ENCODE measurements at places on chromosomes 11 and 22.

GRCh38 chr11:2219318-2220017 lies 47.9 kb upstream of the TH start:
- no peak for DNase-seq

DNA sequence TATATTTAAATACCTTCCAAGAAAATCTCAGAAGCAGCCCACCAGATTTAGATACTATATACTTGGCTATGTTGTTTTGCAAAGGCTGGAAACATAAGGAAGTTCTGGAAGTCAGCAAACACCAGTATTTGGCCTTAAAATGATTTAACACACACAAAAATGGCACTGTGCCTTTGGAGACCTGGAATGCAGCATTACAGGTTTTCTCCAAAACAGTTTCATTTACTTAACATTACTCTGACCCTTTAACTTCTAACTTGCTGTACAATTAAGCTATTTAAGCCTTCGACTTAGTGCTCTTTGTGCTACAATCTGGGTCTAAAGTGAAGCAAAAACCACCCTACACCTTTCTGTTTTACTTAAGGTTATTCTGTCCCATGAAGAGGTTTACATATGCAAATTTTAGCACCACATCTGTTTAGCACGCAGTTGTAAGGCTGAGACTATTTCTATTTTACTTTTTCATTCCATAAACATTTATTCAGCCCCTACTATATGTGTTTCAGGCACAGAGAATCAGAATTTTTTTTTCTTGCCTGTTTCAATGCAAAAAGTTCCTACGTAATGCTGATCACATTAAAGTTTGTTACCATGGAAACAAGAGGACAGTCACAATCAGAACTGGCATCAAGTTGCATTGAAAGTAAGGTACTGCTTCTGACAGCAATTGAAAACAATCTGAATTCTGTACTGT lies 70.3 kb downstream of the MAML2 start:
- no peak for DNase-seq

- DNase-seq = no peak
These were observed 48.0 kb downstream of the MCHR1 start for GRCh38 chr22:40727070-40727963.

- DNase-seq = no peak
These were observed 354.4 kb downstream of the SOX6 start for GRCh38 chr11:16001899-16002426.

GRCh38 chr22:47375621-47376321 lies 613.3 kb downstream of the TBC1D22A start:
- DNase-seq = no peak

DNA sequence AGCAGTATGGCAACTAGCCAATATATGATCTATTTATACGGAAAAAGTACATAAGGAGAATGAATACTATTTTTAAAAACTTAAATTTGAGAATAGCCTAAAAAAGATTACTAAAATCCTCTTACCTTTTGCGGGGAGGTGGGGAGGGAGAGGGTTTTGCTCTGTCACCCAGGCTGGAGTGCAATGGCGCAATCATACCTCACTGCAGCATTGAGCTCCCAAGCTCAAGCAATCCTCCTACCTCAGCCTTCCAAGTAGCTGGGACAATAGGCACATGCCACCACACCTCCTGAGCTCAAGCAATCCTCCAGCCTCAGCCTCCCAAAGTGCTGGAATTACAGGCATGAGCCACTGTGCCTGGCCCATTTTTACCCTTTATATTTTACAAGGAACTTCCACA lies 82.0 kb downstream of the TTC28 start:
- no peak for DNase-seq

Measured in SW 1271 (cell line).